Stimulated activated CD8-positive, alpha-beta memory T cell treated with anti-CD3 and anti-CD28 coated beads, Interleukin-2, amount 100 ng/mL, for 48 hours (primary cell): ENCODE measurements at places on chromosomes 1 and 21.

DNA sequence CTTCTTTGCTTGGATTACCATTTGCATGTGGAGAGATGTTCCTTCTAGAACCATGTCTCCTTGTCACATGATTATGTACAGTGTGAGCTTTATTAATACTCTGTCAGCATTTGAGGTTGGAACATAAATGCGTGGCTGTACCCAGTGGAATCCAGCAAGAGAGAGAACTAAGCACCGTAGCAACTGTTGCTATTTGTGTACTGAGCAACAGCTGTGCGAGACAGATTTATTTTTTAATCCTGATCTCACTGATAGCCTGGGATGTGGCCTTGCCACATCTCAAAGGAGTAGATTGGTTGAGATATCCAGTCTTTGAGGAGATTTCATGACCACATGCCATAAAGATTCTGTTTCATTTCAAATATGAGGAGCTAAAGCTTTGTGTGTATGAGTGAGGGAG is 43.4 kb downstream of the KIF1B start:
- DNase-seq, result no peak

DNA sequence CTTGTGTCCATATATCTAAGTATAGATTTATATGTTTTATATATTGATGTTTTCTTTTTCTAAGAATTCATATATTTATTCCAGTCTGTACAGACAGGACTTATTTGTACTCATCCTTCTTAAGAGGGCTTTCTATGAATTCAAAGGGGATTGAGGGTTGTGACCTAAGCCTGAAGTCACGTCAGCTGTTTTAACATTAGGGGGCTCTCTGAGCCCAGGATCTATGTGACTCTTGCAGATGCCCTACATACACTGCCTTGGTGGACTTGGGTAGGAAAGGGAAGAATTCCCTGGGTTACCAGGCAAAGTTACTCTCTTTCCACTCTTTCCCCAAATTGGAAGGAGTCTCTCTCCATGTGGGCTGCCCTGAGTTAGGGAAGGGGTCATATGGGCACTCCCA is 283.8 kb upstream of the DAB1 start:
- no peak for DNase-seq

DNA sequence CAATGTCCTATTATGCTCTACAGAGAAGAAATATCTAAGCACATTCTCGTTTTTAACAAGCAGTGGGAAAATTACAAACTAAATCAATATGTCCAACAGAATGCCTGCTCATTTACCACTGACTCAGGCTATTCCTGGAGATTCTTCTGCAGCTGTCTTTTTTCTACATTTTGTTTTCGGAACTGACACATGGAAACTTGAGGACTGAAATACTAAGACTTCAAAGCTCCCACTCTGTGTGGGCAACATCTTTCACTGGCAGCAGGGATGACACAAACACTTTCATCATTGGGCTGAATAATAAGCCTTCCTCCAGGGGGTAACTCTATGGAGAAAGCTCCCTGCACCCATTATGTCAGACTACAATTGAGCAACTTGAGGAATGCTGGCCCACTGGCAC is 175.5 kb upstream of the NCAM2 start:
- no peak for DNase-seq

DNA sequence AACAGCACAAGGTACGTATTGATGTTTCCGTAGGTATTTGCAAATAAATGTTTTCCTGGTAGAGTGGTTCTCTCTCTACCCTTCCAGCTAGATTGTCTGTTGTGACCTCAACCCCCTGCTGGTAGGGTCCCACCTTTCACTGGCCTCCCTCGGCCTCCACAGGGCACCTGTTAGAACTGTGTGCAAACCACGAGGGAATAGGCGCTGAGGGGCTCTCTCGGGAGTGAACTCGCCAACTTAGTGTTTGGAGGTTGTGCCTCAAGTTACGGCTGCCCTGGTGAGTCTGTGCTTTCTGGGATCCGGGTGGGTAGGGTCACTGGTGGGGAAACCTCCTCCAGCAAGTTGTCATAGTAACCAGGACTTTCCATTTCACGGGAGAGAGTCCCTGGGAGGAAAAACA is 204.7 kb upstream of the EDN2 start:
- DNase-seq, result no peak

DNA sequence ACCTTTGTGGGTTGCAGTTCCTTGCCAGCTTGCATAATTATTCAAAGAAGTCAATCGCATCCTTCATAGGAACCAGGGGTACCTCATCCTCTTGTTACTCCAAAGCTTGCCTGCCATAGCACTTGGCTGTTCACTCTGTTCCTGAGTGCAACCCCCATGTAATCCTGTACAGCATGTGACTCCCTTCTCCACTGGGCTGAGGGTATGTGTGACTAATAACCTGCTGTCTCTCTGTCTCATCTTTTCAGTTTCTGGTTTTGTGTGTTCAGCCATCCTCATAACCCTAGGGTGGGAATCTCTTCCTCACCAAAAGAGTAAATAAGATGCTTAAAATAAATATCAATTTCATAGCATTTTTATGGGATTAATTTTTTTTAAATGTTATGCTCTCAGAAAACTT is 351.9 kb downstream of the S1PR1 start:
- no peak for DNase-seq

- DNase-seq, result no peak
These were observed 359.4 kb upstream of the ADAMTS5 start for GRCh38 chr21:27326301-27326700.

- no peak for DNase-seq
These were observed 281.0 kb upstream of the POU3F1 start for GRCh38 chr1:38327559-38327973.

GRCh38 chr1:160546942-160547341 is 23.9 kb upstream of the SLAMF6 start:
- no peak for DNase-seq

- DNase-seq, result no peak
These were observed 11.5 kb downstream of the RORC start for GRCh38 chr1:151819976-151820623.

DNA sequence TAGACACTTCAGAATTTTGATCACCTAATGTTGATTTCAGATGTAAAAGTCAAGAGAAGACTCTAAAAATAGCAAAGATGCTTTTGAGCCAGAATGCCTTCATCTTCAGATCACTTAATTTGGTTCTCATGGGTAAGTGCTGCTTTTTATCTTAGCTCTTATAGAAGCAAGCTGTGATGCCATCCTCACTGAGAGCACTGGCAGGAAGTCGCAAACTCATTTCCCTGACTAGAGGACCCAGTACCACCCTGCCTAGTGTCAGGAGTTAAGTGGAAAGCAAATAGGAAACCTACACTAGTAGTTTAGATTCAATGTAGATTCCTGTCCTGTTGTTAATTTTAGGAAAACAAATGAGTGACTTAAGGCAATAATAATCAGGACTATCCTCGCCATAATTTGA is 12.1 kb downstream of the IFNAR2 start:
- no peak for DNase-seq

GRCh38 chr1:155871390-155871789 is 12.0 kb downstream of the SYT11 start:
- DNase-seq, result no peak

DNA sequence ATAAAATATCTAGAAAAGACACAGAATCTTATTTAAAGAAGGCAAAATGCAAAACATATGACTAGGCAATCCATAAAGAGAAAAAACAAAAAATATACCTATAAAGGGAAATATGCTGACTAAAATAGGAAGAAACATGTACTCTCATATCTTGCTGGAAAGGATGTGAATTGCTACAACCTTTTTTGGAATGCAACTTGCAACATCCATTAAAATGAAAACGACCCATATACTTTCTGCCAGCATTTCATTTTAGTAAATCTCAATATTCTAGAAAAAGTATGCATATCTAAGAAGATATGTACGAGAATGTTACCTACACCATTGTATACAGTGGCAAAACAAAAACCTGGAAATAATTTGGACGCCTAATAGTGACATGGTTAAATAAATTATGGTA is 56.6 kb downstream of the EDEM3 start:
- DNase-seq, result no peak

DNA sequence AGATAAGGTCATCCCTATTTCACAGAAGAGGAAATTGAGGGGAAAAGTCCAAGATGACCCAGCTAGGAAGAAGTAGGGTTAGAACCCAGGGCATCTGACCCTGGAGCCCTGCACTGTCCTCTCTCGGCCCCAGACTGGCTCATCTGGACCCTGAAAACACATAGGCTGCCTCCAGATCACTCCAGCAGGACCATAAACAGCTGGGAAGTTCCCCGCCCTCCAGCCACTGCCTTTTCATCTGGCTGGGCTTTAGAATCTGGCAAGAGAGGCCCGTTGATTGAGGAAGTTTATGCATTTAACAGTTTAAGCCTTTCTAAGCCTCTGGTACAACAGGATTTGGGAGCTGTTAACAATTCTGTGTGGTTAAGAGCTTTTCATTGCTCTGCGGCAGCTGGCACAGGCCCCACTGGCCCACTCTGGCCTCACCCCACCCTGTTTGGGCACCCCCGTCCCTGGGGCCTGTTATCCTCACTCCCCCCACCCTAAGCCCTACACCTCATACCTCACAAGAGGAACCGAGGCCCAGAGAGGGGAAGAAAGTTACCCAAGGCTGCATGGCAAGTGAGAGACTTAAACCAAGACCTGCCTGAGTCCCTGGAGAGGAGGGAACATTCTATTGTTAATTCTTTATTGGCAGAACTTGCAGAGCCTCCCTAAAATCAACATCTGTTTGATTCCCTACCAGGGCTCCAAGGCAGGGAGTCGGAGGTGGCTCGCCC is 84.2 kb downstream of the EPHB2 start:
- no peak for DNase-seq

DNA sequence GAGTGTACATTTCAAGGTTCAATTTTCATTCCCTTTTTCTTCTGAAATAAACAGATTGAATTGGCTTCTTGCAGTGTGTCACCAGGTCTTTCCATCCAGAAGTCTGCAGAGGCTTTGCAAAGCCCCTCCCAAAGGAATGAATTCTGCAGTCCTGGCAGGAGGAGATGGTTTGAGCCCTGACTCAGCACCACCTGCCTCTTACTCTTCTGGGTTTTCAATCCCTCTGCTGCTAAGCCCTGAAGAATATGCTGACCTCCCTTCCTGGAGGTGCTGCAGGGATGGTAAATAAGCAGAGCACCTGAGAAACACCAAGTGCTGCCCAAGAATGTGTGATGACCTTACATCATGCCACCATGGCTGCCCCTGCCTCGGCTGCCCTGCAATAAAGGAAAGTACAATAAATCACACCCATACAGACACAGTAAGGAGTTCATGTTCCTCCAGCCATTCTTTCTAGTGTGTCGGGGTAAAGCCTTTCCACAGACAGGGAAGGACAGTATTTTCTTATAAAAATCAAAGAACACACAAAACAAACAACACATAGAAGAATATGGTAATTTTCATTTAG is 209.2 kb downstream of the ZNF326 start:
- no peak for DNase-seq

DNA sequence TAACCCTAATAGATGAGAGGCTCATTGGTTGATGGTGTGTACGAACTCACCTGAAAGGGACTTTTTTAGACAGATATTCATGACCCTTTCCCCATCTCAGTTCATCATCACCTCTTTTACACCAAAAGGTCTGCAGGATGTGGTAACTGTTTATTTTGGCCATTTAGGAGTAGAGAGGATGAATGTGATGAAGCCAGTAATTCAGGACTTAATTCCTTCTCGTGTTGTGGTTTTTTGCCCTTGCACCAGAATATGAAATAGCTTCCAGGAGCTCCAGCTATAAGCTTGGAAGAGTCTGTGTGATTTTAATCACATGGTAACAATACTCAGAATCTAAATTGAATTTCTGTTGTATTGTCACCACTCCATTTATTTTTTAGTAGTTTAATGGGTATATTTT is 189.4 kb upstream of the KCTD3 start:
- no peak for DNase-seq

DNA sequence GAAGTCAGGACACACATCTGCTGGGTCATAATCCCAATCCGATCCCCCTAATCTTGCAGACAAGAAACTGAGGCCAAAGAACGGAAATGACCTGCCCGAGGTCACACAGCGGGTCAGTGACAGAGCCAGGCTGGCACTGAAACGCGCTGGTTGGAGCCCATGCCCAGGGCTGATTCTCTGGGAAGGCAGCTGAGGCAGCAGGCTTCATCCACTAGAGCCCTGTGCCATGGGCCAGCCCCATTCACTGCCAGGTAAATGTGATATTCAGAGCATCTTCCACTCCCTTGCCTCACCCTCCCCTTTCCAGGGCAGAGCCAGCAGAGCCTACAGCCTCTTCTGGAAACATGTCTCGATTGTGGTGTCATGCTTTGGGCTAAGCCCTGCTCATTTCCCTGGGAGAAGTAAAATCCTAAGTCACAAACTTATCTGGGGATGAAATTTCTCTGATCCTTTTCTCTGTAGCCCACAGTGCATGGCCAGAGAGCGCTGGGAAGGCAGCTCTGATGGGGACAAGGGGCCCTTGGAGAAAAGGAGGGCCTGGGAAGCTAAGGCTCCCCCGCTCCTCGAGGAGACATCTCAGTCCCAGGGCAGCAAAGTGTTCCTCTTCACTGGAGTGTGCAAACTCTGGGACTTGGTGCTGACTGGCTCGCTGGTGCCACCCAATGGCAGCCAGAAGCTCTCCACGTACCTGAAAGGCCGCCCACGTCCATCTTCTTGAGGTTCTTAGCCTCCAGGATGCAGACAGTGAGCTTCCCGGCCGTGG is 110.4 kb downstream of the SYT2 start:
- no peak for DNase-seq

DNA sequence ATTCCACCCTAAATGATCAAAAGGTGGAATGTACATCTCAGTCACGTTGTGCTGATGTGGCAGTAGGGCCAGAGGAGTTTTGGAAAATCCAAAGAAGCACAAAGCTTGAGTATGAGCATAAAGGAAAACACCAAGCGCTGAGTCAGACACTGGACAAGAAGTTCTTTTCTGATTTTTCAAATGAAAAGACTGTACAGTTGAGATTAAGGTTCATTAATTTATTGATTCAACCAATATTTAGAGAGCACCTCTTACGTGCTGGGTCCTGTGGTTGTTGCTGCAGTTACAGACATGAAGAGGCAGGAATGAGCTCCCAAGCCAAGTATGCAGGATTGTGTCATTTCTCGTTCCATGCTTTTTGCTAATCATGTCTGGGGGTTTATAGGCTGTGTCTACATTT is 28.9 kb upstream of the APP start:
- no peak for DNase-seq

DNA sequence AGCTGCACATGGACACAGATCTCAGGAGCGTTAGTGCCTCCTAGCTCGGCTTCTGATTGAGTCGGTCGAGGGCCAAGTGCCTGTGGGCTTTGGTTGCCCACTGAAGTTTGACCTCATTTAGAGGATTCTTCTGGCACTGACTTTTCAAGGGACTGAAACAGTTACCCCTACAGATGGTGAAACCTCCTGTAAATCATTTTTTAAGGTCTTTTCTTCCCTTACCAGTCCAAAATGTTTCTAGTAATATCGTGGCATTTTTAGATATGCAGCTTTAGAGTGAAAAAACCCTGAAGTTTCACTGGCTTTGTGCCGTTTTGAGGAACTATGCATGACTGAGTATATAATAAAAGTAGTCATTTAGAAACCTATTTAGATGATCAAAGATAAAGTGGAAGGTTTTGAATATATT is 34.7 kb upstream of the L1TD1 start:
- DNase-seq, result no peak

DNA sequence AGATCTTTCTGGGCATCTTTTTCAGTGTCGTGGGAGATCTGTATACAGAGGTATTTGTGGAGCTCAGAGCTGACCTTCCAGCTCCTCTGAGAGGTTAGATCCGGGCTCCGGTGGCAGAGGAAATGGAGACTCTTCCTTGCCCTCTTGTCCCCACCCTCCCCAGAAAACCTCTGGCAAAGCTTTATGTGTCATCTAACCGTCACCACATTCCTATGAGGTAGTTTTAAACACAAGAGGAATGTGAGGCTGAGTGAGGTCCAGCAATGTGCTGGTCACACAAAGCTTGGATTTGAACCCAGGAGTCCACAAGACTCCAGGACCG is 1.2 kb downstream of the CD160 start:
- no peak for DNase-seq

- no peak for DNase-seq
These were observed 77.6 kb downstream of the PGBD5 start for GRCh38 chr1:230348386-230349019.
